ENCODE measurements at places on chromosomes 6 and 20.

DNA sequence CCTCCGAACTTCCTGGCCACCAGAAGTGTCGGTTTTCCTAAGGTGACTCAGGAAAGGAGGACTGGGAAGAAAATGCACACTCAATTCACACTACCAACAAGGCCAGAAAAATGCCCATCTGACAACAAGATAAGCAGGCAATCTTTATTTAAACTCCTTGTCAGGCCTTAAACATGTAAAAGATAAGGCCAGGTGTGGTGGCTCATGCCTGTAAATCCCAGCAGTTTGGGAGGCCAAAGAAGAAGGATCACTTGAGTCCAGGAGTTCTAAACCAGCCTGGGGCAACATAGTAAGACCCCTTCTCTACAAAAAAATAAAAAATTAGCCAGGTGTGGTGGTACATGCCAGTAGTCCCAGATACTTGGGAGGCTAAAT lies 7.6 kb upstream of the ID1 start:
- DNase-seq: no peak

GRCh38 chr6:15285682-15286294 lies 39.9 kb downstream of the JARID2 start:
- no peak for DNase-seq

- no peak for DNase-seq
Measured at GRCh38 chr6:16130932-16131387, 2.1 kb downstream of the MYLIP start.

DNA sequence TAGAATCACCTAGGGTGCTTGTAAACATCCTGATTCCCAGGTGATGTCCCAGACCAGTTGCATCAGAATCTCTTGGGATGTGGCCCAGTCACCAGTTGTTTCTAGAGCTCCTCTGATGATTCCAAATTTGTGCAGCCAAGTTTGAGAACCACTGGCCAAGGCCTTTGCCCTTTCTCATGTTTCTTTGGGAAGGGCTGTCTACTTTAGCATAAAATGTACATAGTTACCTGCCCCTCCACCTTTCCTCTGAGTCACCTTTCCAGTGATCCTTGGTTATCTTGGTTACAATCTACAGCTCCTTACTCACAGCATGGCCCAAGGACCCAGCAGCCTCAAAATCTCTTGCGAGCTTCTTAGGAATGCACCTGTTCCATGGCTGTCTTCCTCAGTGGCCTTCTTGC lies 266.4 kb upstream of the PRND start:
- no peak for DNase-seq

DNA sequence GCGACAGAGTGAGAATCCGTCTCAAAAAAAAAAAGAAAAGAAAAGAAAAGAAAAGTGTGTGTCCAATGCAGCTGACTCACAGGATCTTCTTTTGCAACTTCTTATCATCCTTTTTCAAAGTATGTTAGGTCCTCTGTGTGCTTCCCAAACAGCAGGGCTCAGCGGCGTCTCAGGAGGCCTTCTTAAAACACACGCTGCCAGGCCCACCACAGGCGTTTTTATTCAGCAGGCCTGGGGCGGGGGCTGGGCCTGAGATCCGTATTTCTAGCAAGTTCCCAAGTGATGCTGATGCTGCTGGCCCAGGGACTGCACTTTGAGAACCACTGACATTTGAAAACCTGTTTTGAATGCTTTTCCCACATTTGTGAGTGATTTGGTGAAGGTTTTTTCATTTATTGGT lies 57.1 kb downstream of the PSMG4 start:
- no peak for DNase-seq

DNA sequence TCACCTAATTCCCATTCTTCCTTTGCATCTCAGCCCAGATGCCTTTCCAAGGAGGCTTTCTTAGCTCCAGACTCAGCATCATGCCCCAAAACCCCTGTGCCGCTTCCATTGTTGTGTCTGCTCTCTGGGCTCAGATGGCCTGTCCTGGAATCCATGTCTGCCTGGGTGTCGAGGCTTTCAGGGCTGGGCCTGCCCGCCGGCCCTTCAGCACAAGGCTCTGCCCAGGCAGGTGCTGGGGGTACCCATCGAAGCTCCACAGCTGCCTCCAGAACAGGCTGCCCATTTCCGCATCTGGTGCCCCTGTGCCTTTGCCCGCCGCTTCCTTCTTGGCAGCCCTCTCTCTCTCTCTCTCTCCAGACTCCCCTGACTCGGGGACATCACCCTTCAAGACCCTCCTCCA lies 1.2 kb downstream of the CPXM1 start:
- DNase-seq: no peak

- no peak for DNase-seq
Measured at GRCh38 chr20:47335251-47336128, 21.0 kb downstream of the ZMYND8 start.

GRCh38 chr6:11353921-11354389 lies 121.5 kb upstream of the NEDD9 start:
- peak; percentile 74 for DNase-seq

DNA sequence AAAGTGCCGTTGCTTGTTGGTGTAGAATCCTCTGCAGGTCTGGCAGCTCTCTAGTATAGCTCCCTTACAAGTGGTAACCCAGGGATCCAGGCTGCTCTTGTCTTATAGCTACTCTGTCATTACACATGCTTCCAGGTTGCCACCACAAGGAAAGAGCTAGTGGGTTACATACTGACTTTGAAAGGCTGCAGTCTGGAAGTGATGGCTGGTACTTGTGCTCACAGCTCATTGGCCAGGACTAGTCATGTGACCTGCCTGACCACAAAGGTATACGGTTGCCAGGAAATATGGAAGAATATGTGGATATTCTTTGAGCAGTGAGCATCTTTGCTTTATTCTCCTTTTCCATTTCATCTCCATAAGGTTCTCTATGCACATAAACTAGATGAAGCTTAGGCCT lies 46.0 kb downstream of the RREB1 start:
- no peak for DNase-seq

- DNase-seq: no peak
Measured at GRCh38 chr6:14674867-14675648, 557.5 kb downstream of the CD83 start.

GRCh38 chr6:170162011-170162774 lies 128.7 kb downstream of the DLL1 start:
- DNase-seq: no peak

DNA sequence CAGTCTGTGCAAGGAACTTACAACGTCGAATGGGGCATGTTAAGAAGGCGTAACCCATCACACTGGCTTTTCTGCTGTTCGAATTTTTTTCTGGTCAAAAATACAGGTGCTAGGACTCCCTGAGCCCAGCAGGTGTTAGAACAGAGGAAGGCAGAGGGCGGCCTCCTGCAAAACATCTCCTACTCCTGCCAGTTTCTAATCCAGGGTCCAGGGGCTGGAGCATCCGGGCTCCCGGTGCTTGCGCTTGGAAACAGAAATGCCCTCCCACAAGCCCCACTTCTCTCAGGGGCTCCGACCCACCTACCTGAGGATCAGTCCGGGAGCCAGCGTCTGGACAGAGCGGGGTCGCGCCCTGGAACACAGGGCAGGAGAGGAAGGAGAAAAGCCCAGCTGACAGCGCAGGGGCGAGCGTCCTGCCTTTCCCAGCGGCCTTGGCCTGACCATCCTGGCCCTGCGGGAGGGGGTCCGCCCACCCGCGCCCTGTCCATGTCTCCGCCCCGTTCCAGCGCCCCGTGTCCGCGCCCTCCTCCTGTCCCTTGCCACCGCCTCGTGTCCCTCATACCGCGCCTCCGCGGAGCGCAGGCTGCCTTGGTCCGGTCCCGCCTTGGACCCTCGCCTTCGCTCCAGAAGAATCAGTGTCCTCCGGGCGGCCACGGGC lies 14.8 kb upstream of the LPA start:
- DNase-seq: no peak

- no peak for DNase-seq
Measured at GRCh38 chr6:137830511-137830911, 36.5 kb upstream of the TNFAIP3 start.

- DNase-seq: no peak
Measured at GRCh38 chr20:58097943-58098342, 130.5 kb downstream of the ANKRD60 start.

- DNase-seq: no peak
Measured at GRCh38 chr20:43744966-43745730, 18.3 kb upstream of the GTSF1L start.
